ENCODE measurements at places on chromosomes 6 and 20.

DNA sequence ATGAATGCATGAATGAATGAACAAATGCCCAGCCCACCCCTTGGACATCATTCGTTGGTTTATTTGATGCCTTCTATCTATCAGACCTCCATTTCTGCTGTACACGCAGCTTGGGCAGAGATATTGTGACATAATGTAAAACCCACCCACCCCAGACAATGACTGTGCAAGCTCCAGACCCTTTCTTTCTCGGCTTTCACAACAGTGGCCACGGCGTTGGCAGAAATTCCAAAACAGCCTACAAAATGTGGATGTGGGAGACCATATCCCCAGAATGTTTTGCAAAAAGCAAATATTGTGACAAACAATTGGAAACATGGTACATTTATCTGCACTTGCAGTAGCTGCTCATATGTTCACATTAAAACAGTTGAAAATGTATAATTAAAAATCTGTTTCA, 162.0 kb upstream of the MAFB start:
- no peaks in the 10 kb centered on the region for H3K36me3 ChIP-seq
- H3K4me3 ChIP-seq, result no peak overlapping the region
- no peaks in the 10 kb centered on the region for H3K4me1 ChIP-seq
- no peak for ATAC-seq
- H3K27ac ChIP-seq, result no peak overlapping the region

DNA sequence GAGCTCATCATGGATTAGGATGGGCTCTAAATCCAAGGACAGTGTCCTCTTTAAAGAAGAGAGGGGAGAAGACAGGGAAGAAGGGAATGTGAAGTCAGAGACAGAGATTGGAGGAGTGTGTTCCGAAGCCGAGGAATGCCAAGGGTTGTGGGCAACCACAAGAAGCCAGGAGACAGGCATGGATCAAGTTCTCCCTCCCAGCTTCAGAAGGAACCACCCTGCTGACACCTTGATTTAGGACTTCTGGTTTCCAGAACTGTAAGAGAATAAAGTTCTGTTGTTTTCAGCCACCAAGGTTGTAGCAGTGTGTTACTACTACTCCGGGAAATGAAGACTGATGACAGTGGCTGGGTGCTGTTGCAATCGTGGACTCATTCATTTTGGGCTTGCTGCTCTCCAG, 120.1 kb downstream of the RPS12 start:
- H3K27ac ChIP-seq, result no peak overlapping the region
- H3K4me3 ChIP-seq, result no peak overlapping the region
- H3K27me3 ChIP-seq, result peaks cover 32% of the 10 kb centered on the region
- H3K4me1 ChIP-seq, result no peaks in the 10 kb centered on the region
- no peak for ATAC-seq
- H3K36me3 ChIP-seq, result no peaks in the 10 kb centered on the region

- H3K4me3 ChIP-seq, result peak overlapping the region; percentile 49
- H3K27ac ChIP-seq, result no peak overlapping the region
- ATAC-seq, result peak; percentile 47
- H3K4me1 ChIP-seq, result no peaks in the 10 kb centered on the region
- peaks cover 51% of the 10 kb centered on the region for H3K27me3 ChIP-seq
Measured at GRCh38 chr6:147506704-147507114, 1.8 kb upstream of the SAMD5 start.

DNA sequence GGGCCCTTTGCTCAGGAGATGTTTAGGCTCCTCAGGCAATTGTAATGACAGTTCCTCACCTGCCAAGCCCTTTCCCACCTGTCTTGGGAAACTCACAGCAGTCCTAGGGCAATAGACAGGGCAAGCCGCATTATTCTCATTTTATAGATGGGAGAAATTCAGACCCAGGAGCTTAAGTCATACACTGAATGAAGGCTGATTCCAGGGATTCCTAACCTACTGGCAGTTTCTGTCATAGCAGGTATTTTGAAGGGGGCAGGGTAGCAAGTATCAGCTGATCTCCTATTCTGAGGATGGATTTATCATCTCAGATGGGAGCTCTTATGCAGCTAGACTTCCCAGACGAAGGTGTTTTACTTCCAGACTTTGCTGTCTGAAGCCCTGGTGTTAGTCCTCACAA, 61.4 kb upstream of the MYL9 start:
- no peak for ATAC-seq
- H3K36me3 ChIP-seq, result peaks cover 4% of the 10 kb centered on the region
- no peak overlapping the region for H3K4me3 ChIP-seq
- H3K27me3 ChIP-seq, result no peaks in the 10 kb centered on the region
- peak overlapping the region; percentile 61 for H3K27ac ChIP-seq
- peaks cover 34% of the 10 kb centered on the region for H3K4me1 ChIP-seq

DNA sequence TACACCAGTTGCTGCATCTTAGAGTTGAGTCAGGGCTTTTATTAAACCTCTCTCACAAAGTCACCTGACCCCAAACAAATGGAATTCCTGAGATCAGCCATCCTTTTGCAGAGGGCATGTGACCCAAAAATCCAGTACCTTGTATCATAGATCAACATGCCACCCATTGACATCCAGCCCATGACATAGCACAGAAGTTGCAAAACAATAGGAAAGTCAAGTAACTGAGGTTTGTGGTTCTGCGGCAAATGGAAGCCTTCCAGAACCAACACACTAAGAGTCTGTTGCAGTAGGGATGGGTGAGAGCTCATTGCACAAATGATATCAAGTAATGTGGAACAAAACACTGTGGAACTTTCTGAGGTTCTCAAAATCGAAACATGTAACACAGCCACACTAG, 111.2 kb downstream of the PDE7B start:
- no peak overlapping the region for H3K27ac ChIP-seq
- H3K27me3 ChIP-seq, result peaks cover 14% of the 10 kb centered on the region
- H3K4me1 ChIP-seq, result no peaks in the 10 kb centered on the region
- no peak overlapping the region for H3K4me3 ChIP-seq
